ENCODE measurements at places on chromosomes 12 and 14.

GRCh38 chr12:2156333-2156732 is 103.5 kb downstream of the CACNA1C start:
- DNase-seq, result no peak

DNA sequence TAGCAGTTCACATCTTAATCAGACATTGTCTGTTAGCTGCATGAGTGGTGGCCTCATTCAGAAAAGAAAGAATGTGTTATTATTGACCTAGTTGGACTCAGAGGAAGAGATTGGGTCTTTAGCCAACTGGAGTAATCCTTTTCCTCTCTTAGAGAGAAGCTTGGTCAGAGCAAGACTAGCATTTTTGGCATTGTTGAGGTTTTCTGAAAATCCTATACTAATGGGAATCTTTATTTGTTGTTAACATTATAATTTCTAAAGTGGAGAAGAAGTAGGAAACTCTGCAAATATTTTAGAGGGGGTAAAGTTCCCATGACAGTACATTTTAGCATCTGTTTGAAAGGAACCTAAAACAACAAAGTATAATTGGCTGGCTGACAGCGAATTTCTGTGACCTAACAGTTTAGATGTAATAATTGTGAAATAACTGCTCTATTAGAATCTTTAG is 9.7 kb downstream of the TOX4 start:
- no peak for DNase-seq

DNA sequence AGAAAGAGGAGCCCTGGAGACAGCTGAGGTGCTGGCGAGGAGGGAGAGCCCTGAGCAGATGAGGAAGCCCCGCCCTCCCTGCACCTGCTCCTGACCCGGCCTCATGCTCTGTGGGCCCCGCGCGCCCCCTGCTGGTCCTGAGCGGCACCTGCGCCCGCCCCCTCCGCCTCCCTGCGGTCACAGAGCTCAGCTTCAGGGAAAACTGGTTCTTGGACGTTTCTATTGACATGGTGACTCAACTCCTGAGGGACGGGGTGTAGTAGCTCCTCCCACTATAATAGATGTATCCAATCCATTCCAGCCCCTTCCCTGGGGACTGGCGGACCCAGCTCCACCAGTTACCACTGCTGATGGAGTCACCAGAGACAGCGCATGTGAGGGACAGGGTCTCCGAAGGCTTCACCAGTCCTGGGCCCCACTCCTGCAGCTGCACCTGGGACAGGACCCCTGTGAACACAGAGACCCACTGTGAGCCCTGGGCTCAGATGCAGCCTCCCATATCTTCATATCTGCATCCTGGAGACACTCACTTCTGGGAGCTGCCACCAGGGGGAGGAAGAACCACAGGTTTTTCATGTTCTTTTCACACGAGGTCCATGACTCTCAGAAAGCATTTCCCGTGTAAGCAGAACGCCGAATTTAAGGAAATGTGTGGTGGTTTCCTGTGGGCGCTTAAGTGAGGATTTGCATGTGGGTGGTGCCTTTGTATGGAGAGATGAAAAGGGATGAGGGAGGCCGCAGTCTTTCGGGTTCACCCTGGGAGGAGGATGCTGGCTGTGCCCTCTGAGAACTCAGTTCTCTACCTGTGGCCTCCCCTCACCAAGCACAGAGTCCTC is 1346.4 kb downstream of the TMEM121 start:
- peak; percentile 83 for DNase-seq

- no peak for DNase-seq
Measured at GRCh38 chr12:49054096-49054495, 6.5 kb downstream of the KMT2D start.

DNA sequence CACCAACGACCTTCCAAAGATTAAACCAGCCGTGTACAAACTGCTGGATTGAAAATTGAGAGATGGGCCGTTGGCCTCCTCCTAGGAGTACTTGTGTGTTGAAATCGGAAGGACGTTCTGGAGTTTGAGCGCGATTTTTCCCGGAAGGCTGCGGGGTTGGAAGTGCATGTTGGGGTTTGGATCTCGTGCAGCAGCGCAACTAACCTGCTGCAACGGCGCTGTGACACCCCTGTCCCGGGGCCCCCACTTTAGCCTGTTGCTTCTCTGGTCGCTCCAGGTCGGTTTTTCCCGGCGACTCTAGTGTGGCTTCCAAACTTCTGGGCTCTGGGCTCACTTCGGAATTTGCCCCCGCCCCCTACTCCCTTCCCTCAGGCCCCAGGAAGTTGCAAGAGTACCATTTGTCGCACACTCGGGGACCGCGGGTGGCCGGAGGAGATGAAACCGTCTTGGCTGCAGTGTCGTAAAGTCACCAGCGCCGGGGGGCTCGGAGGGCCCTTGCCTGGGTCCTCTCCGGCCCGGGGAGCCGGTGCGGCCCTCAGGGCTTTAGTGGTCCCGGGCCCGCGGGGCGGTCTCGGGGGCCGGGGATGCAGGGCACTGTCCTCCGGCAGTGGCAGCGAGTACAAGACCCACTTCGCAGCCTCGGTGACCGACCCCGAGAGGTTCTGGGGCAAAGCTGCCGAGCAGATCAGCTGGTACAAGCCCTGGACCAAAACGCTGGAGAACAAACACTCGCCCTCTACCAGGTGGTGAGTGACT is at the start of gene ACSS3:
TSS of gene ACSS3 (plus strand) at position 394 of the 756 bp plus-strand sequence. CDS start at position 436, 42 bp downstream.
- no peak for DNase-seq

GRCh38 chr12:53950789-53951576 is 3.7 kb upstream of the HOXC12 start:
- DNase-seq, result no peak

- DNase-seq, result no peak
Measured at GRCh38 chr12:32069071-32069470, 37.6 kb upstream of the BICD1 start.

GRCh38 chr14:50001151-50001998 is 108.5 kb downstream of the ARF6 start:
- peak; percentile 58 for DNase-seq

- DNase-seq, result no peak
Measured at GRCh38 chr12:4787965-4788364, 67.8 kb downstream of the GALNT8 start.

DNA sequence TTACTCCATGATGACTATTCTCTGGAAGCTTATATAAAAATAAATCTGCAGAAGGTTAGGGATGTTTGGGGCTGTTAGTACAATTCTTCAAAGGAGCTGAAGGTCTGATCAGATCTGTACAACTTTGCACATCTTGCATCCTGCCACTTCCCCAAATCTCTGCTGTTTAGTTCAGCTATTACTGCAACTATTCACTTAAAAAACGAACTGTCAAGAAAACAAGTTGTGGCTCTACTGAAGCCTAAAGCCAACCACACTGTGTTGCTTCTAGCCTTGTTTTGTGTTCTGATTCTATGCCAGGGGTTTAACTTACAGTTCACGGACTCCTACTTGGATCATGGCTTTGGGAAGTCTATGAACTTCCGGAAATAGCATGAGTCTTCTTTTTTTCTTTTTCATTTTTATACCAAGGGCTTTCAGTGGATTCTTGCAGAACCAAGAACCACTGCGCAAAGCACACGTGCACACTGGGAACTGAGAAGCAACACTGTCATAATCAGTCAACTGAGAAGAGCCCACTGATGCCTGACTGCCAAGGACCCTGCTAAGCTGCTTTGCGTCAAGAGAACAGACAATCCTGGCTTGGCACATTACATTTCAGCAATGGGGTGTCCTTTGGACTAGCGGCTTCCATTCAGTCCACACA is 66.3 kb upstream of the EEA1 start:
- DNase-seq, result no peak

DNA sequence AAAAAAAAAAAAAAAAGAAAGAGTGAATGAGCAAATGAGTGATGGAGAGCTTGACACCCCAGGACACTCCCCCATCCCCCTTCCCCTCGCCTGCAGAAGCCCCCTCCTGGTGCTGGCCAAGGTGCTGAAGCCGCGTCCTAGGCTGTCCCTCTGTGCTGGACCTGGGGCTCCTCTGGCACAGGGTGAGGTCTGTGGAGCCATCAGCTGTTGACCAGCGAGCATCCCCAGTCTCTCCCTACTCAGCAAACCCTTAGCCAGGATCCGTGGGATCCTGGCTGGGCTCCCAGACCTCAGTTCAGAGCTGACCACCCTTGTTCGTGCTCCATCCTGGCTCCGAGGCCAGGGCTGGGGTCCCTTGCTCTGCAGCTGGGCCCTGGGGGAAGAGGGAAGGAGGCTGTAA is 5.4 kb upstream of the KIF26A start:
- DNase-seq, result no peak

- no peak for DNase-seq
Measured at GRCh38 chr12:121713257-121713777, 765 bp downstream of the TMEM120B start.

GRCh38 chr12:11668611-11669010 is 19.1 kb downstream of the ETV6 start:
- DNase-seq, result no peak

All from activated CD8-positive, alpha-beta memory T cell treated with anti-CD3 and anti-CD28 coated beads for 48 hours (primary cell).